AG09319 (cell line): ENCODE measurements at places on chromosomes 1 and 21.
A peak's percentile ranks its signal among the peaks of the same experiment; 100 is the strongest.

GRCh38 chr1:155329980-155330598 is 9.4 kb downstream of the RUSC1 start:
- DNase-seq: no peak

DNA sequence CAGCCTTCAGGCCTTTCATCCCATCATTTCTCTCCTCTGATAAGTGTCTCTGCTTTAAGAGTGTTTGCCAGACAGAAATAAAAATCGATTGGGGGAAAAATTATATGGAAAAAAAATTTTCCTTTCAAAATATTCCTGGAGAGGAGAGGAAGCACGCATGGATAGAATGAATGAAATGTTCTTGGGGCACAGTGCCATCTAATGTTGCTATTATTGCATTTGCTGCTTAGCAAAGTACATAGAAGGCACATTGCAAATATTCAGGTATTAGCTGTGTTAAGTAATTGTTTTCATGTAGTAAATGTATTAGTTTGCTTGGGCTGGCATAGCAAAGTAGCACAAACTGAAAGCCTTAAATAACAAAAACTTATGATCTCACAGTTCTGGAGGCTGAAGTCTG is 18.1 kb downstream of the B3GALT5 start:
- DNase-seq: no peak

- DNase-seq: no peak
Observed at GRCh38 chr1:226642421-226642820, 93.9 kb downstream of the STUM start.

DNA sequence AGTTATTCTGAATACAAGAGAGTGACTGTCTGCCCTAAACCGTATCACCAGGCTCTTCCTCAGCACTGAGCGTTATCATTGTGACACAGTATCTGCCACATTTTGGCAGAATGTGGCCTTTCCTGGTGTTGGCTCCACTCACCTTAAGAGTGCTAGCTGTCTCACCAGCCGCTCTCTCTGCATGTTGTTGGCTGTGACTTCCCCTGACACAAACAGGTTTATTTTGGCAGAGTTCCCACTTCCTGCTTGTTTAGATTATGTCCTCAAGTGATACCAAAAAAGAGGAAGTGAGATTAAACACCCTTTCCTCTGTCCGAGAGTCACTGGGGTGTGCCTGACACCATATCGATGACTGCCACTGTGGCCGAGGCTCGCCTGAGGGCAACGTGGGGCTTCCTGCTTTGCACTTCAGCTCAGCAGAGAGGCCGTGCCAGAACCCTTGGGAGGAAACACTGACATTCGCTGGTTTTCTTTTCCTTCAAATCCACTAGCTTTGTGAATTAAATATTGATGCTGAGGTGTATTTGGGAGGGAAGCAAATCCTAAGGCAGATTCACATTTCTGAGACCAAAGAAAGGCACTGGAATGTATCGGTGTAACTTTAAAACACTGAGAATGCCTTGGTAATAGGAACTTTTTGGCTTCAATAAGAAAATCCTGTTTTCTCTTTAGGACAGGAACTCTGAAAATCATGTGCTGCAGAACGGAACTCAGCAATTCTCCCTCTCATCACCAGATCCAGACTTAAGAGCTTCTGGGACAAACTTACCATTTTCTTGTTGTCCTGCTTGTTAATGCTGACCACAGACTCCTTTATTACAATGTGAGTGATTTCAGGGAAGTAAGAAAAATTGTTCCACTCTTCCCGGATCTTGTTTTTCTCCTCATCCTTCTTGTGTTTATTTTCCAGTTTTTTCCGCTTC is 102.1 kb downstream of the JAK1 start:
- DNase-seq: no peak

- DNase-seq: no peak
Observed at GRCh38 chr1:94873520-94874351, 53.2 kb downstream of the CNN3 start.

DNA sequence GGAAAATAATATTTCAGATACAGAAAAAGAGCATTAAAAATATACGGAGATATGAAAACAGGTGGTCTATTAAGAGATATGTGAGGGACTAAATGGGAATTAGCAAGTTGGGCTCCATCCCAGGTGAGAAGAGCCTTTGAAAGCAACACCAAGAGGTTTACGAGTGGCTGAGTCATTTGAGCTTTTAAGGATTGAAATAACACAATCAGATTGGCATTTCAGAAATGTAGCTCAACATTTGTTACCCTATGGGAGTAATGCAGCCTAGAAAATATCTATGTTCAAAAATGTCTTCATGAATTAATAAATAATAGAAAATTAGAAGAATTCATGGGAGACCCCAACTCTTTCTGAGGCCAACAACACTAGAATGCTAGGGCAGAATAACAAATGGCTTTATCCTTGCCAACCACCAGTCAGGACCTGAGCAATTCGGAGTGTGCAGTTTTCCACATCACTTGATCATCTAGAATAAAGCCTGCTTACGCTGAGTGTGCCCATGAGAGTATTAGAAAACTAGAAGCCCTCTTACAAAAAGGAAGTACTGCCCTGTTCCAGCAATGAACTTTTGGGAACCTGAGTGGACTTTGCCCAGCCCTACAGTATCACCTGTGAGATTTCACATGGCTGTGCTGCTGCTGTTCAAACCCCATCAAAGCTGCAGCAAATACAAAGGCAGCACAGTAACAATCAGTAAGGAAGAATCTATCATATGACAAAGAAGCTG is 538.0 kb upstream of the CAMK1G start:
- no peak for DNase-seq

- DNase-seq: no peak
Observed at GRCh38 chr1:98923667-98924066, 81.0 kb downstream of the PLPPR5 start.

GRCh38 chr1:118486199-118486598 is 301.2 kb upstream of the SPAG17 start:
- no peak for DNase-seq

- no peak for DNase-seq
Observed at GRCh38 chr1:66282343-66282852, 251.6 kb upstream of the SGIP1 start.

DNA sequence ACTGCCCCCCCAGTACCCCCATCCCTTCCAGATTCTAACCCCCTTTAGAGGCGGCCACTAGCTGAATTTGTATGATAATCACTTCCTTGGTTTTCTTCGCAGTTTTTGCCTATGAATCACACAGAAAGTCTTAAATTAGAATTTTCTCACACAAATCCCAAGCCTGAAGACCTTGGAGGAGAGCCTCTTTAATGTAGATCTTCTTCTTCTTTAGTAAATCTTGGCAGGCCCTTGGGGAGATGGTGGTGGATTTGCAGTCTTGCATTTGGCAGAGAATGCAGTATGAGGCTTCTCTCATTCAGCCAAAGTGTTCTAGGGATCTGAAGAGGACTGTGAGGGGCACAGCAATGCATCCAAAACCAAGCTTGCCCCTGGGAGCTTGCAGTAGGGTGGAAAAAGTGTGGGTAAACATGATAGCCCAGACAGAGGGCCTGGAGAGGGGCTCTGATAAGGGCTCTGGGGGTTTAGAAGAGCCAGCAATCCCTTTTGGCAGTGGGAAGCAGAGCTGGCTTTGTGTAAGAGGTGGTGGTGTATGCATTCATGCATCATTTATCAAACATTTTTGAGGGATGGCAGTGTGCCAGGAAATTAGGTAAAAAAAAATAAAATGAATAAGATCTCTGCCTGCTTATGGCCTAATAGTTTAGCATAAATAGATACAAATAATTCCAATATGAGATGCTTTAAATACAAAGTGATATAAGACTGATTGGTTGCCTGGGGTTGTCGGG is 7.7 kb upstream of the CDC42 start:
- peak; percentile 39 for DNase-seq

DNA sequence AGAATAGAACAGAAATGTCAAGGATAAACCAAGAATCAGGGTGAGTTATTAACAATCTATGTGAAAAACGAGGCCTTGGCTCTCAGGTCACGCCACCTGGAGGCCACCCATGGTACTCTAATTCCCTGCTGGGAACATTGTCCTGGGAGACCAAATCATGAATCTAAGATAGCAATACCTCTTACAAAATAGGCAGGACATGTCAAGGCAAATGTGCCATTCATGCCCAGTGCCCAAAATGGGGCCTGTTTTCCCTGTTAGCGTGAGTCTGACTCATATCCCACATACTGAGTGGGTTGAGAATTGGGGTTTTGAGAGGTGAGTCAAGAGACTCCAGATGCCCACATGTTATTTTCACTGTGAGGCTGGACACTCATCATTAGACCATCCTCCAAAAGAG is 380.8 kb downstream of the HHIPL2 start:
- DNase-seq: peak; percentile 40

DNA sequence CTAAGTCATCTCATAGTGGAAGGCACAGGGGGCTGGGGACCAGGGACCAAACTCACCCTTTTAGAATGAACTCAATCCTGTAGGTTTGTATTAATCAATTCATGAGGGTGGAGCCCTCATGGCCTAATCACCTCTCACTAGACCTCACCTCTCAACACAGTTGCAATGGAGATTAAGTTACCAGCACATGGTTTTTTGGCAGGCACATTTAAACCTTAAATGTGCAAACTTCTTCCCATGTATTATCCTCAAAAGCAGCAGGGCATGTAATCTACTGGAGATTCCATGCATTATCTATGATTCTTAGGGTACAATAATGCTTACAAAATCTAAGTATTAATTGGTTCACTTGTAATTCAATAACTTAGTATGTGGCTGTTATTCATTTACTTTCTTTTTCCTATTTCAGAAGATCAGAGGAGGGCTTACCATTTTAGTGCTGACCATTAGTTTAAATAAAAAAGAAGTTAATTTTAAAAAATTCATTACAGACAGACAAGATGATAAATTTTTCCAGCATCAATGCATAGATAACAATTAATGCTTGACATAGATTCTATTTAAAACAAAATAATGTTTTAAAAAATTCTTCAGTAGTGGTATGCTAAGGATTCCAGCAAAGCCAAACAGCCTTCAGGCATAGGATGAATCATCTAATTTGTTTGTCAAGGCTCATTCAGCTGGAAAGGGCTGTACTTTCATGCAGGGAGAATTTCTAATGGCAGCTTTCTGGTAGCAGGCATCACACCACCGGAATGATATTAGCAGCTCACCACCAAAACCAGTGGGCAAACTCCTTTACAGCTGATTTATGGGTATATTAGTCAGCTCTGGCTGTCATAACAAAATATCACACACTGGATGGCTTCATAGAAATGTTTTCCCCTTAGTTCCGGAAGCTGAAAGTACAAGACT is 124.6 kb upstream of the ZNF648 start:
- peak; percentile 56 for DNase-seq

DNA sequence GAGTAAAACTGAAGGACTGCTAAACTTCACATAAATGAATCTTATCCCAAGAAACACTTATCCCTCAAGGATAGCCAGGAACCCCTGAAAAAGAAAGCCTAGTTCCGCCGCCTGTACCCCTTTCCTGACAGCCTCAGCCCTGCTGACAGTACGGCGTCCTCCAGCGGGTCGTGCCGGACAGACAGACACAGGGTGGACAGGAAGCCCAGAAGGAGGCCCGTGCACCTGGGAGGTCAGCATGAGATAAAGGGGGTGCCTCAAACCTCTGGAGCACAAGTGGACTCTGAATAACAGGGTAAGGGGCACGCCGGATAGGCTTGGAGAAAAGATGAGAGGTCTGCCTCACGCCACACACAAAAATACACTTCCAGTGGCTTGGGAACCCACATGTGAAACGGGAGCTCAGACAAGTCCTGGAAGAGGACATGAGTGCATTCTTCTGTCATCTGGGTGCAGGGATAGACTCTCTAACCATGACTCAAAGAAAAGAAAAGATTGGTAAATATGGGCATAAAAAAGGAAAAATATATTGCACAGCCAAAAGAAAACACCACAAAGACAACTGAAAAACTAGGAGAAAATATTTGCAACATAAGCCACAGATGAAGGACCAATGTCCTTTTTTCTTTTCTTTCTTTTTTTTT is 17.3 kb upstream of the ADARB1 start:
- DNase-seq: no peak

- no peak for DNase-seq
Observed at GRCh38 chr1:202687370-202687769, 22.9 kb downstream of the SYT2 start.

DNA sequence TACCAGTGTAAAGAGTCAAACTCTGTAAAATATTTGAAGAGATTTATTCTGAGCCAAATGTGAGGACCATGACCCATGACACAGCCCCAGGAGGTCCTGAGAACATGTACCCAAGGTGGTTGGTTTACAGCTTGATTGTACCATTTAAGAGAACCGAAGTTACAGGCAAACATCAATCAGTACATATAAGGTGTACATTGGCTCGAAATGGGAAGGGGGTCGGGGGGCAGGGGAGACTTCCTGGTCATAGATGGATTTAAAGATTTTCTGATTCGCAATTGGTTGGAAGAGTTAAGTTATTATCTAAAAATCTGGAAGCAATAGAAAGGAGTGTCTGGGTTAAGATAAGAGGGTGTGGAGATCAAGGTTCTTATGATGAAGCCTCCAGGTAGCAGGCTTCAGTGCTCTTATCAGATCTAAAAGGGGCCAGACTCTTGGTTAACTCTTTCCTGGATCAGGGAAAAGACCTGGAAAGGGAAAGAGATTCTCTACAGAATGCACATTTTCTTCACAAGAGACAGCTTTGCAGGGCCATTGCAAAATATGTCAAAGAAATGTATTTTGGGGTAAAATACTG is 47.5 kb upstream of the NTPCR start:
- no peak for DNase-seq

DNA sequence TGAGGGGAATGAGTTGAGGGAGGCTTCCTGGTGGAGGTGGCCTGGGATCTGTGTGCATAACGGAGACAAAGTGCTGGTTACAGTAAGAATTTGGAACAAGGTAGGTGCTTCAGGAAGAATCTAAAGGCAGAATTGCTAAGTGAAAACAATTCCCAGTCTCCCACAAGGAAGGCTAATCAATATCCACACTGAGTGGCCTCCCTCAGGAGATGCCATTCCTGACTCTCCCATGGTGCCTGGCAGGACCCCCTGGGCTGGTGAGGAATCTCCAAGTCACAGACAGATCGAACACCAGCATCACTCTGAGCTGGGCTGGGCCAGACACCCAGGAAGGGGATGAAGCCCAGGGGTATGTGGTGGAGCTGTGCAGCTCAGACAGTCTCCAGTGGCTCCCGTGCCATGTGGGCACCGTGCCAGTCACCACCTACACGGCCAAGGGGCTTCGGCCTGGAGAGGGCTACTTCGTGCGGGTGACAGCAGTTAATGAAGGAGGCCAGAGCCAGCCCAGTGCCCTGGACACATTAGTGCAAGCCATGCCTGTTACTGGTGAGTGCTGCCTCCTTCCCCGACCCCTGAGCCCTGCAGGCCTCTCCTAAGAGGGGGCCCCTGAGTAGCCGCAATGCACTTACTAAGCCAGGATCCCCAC is 30.7 kb downstream of the IGFN1 start:
- no peak for DNase-seq

DNA sequence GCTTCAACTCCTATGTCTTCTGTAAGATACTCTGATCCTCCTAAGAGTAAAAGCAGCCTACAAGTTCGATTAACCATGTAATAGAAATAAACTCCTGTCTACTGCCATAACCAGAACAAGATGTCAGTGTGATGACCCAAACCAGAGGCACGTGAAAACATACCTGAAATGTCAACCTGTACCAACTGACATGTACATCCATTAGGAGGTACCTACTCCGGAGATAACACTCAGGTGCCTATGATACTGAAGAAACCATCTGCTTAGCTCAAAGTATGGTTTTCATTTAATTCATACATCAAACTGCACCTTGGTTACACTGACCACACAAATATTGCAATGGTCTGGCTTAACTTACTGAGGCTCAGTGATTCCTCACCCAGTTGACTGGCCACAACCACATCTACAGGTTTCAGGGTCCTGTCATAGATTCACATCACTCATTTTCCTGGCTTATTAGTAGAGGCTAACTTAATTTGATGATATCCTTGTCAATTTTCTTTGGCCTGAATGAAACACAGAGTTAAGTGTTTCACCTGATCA is 4.4 kb downstream of the ITPKB start:
- DNase-seq: no peak

GRCh38 chr1:151106894-151107293 is 36.3 kb downstream of the GABPB2 start:
- DNase-seq: no peak
